Fibroblast of skin of right quadriceps (primary cell): ENCODE measurements at places on chromosomes 2 and 18.

GRCh38 chr2:13193900-13194299, 477.2 kb downstream of the TRIB2 start:
- DNase-seq = peak; percentile 32

- DNase-seq = no peak
These were observed 8.6 kb upstream of the CRYBA2 start for GRCh38 chr2:219001577-219002394.

- no peak for DNase-seq
These were observed 61.1 kb upstream of the UGP2 start for GRCh38 chr2:63780518-63781155.

DNA sequence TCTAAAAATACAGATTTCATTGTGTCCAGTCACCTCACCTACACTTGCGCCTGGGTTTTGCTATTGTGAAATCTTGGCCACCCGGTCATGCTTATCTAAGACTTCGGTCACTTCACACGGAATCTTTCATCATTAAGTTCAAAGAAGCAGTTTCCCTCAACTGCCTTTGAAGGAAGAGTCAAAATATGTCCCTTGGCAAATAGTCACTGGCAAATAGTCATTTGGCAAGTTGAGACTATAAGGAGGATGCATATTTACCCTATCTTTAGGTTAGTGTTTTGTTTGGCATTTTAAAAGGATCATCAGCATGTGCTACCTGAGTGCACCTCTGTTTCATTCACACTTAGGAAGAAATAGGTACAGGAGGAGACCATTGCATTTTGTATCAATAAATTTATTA, 95.9 kb downstream of the FEZ2 start:
- DNase-seq = no peak

- no peak for DNase-seq
These were observed 8.8 kb upstream of the SNED1 start for GRCh38 chr2:240989451-240990265.

DNA sequence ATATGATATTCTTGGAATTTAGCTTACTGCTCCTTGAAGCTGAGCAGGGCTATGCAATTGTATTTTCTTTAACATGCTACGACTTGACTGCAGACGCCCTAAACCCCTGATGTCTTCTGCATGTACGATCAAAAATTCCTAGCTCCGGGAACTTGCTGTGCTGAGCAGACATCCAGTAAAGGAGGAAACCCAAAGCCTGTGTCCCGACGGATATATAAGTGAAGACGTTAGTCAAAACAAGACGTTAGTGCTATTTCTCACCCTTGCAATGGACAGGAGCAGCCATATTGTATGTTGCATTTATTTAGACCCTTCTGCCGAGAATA, 51.5 kb downstream of the SETBP1 start:
- DNase-seq = no peak

DNA sequence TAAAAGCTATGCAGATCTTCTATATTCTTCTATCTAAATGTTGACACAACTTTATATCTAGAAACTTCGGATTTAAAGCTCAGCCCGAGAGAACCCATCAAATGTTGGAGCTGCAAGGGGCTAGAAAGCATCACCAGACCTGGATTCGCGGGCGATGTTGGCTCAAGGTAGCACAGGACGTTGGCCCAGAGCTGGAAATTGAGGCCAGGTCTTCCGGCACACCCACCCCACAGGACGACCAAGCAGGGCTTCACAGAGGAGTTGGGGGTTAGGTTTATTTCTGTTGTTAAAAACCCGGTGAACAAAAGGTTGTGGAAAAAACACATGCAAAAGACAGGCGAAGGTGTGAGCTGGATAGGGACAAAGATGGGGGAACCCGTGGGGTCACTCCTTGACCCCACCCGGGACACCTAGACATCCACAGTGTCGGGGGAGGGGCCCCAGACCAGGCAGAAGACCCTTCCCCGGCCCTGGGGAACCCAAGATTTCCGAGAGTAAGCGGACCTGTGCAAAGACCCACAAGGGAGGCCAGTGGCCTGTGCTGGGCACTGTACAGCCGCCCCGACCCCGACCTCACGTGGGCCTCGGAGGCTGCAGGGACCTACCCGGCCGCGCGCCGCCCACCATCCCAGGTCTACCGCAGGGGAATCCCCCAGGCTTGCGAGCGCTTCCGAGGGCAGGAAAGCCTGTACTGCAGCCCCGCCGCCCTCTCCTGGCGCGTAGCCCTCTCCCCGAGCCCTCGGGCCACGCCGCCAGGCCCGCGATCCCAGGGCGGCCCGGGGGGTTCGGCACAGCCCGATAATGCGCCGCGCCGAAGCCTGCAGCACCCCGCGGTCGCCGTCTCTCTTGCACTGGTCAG, 1.8 kb upstream of the AGBL5 start:
- no peak for DNase-seq

GRCh38 chr2:135471106-135471505, 59.9 kb downstream of the ZRANB3 start:
- no peak for DNase-seq

GRCh38 chr2:178679891-178680290, 127.3 kb downstream of the TTN start:
- no peak for DNase-seq

DNA sequence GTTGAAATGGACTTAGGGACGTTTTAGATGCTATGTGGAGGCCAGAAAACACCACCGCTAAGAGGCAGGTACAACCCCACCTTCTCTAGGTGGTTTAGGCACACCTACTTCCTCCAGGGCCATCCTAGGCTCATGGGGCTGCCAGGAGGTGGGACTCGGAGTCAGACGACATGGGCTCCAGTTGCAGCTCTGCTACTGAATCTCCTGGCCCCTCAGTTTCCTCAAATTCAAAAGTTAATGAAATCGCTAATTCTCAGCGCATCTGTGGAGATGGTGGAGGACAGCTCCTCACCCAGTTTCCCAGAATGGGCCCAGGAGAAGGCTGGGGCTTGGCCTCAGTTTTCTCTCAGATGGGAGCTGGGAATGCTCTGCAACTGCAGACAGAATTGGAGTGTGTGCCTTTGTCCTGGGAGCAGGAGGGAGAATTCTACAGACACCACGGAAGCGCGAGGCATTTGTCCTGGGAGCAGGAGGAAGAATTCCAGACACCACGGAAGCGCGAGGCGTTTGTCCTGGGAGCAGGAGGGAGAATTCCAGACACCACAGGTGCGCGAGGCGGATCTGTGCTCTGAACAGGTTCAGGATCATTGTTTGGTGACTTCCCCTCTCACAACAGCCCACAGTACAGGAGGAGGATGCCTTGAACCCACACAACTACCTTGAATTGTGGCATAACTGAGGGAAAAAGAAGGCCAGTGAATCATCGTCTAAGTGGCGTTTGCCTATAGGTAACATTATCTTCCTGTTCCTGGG, 103.7 kb upstream of the PXDN start:
- no peak for DNase-seq

DNA sequence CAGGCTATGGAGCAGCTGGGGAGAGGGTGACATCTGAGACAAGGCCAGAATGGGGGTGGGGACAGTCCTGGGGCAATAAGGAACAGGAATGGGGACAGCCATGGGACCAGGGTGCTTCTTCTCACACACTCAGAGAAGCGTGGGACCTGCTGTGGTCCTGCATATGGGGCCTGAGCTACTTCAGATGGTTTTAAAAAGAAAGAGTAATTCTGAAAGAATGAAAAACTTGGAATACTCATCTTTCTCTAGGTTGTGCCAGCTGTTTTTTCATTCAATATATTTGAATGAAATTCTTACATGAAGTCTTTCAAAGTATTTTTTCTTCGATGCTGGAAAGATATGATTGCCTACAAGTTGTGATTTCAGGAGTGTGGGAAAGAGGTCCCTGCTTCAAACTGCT, 227.5 kb upstream of the APCDD1 start:
- no peak for DNase-seq

- DNase-seq = no peak
These were observed 297.6 kb upstream of the CCDC68 start for GRCh38 chr18:55256929-55257289.

- peak; percentile 10 for DNase-seq
These were observed 45.9 kb upstream of the REG3G start for GRCh38 chr2:78979380-78980151.

GRCh38 chr2:120863661-120864320, 128.1 kb downstream of the GLI2 start:
- peak; percentile 55 for DNase-seq

DNA sequence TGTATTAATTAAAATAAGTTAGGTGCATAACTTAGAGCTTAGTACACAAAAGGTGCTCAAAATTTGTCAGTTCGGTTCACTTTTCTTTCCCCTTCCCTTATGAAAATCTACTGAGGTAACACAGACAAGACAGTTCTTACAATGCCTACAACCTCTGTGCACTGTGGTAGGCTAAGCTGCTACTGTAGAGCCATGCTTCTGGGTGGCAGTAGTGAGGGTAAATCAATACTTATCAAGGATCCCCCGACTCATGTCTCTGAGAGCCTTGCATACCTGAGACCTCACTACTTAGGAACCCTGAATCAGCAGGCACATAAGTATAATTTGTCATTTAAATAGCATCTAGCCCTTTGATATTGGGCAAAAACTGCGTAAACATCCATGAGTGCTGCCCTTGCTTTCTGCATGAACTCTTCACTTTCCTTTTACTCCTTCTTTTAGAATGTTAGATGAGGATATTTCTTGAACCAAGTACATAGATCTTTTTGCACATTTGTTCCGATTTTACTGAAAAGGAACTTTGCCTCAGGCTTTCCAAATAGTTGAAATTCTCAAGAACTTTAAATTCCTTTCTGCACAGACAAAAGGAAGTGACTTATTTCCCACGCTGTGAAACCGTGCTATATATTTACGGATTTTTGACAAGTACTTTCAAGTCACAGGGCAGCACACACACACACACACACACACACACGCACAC, 234.4 kb downstream of the TRIB2 start:
- peak; percentile 84 for DNase-seq

DNA sequence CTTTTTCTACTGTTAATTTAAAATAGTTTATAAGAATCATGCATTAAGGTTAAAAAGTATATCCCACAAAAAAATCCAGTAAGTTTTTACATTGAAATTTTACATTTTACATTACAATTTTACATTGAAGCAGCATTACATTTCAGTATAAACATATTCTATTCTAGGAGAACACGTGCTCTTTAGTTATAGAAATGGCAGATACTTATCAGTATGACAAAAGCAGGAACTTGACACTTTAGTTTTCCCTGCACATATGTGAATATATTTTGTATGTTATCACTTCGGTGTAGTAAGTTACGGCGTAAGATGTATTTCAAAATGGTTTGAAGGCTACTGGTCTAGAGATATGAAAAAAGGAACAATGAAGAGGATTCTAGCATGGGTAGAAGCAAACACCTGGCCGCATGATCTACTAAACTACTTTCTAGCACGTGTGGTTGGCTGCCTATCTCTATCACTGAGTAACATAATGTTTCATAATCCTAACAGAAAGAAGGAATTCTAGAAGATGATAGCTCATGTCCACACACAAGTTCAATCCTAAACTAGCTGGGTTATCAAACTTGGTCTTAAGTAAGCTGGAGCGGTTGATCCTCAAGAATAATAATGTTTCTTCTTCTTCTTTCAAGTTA, 5.4 kb downstream of the IMMT start:
- DNase-seq = no peak

DNA sequence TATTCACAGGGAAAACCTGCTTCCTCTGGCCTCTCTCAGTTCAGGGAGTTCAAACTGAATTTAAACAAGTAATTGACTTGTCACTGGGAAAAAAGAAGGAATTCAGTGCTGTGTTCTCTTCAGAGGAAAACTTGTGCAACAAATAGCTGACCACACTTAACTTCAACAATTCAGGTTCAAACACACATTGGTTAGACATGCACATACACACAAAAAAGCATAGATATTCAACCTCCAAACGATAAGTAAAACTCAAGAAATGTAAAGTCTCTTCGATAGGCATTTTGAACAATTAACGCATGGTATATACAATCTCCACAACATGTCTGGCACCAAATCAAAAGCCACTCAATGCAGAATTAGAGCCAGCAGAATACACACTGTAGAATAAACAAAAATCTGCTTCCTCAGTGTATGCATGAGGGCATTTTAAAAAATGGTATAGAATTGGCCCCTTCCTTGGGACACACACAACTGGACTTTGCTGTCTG, 269.0 kb downstream of the TCF4 start:
- peak; percentile 60 for DNase-seq

DNA sequence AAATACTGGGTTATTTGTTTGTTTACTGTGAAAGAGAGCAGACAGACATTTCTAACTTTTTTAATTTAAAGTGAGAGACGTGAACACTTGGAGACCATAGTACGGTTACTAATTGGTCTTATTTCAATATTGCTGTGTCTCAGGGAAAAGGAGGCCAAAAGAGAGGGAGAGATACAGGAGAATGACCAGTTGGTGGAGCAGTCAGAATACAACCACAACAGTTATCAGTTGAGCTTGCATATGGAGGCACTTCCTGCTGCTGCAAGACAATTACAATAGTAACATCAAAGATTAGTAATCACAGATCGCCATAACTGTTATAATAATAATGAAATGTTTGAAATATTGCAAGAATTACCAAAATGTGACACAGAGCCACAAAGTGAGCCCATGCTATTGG, 58.2 kb downstream of the TWSG1 start:
- no peak for DNase-seq

GRCh38 chr2:238785528-238785860, 62.4 kb upstream of the TWIST2 start:
- peak; percentile 8 for DNase-seq

GRCh38 chr2:149613704-149614103, 26.1 kb upstream of the MMADHC start:
- peak; percentile 81 for DNase-seq

GRCh38 chr2:104864280-104865095, 10.6 kb downstream of the POU3F3 start:
- DNase-seq = no peak

DNA sequence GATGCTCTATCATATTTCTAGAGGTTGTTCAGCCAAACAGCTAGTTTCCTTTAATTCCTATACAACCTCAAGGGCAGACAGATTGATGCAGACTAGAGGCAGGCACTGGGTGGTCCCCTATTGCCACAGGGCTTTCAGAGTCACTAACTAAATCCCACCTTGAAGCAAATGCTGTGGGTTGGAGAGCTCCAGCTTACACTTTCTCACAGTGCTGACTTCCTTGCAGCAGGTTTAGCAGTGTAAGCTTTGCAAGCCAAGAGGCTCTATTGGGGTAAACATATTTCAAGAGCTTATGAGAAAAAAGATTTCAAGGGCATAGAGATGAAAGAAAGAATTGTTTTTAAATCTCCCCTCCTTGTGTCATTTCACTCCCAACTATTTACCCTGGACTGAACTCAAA, 366.5 kb upstream of the CRIM1 start:
- DNase-seq = no peak
